Activated CD4-positive, alpha-beta T cell treated with anti-CD3 and anti-CD28 coated beads, Interleukin-2, amount 10 ng/mL, durations not matched to agents 7 days and 5 days (primary cell): ENCODE measurements at places on chromosomes 1 and 21.

- no peak for DNase-seq
These were observed 18.4 kb upstream of the FOXO6 start for GRCh38 chr1:41342774-41343355.

GRCh38 chr1:67020304-67020703, 33.6 kb downstream of the SLC35D1 start:
- no peak for DNase-seq

DNA sequence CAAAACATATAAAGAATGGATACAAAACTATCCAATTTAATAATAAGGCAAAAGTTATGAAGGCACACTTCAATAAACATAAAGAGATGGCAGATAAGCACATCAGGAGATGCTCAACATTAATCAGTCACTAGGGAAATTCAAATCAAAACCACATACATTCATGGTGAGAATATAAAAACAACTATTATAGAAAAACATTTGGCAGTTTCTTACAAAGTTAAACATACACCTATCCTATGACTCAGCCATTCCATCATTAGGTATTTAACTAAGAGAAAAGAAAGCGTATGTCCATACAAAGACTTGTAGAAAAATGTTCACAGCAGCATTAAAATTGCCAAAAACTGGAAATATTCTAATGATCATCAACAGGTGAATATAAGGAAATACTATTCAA, 44.3 kb downstream of the KIFAP3 start:
- DNase-seq, result no peak

DNA sequence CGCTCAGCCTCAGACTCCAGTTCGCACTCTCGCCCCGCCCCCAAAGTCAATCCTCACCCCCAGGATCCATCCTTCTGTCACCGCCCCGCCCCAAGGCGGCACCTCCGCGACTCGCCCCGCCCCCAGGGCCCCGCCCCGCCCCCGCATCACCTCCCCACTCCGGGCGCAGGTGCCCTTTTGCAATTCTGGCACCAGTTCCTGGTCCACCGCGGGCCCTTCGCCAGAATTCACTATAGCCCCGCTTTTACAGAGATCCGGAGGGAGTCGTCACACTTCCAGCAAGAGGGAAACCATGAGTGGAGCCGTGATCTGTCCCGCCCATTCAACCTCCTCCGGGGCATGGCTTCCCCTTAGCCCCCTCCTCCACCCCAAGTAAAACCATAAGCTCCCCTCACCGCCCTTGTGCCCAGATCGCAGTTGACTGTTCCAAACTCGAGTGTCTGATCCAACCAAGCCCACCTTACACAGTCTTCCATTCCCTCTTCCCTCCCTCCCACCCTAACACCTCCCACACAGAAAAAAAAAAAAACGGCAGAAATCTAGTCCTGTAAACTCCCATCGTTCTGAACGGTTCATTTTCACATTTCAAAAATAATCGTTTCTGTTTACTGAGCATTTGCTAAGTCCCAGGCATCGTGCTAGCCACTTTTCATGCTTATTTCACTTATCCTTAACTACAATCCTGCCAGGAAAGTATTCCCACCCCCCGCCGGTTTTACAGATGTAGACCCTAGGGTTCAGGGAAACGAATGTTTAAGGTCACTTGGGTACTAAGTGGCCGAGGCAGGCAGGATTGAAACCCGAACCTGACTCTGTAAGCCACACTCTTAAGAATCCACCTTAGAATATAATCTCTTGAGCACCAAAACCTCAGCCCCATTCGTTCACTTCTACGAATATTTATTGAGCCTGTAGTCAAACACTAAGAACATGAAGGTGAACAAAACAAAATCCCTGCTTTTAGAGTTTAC, 1.3 kb upstream of the DNAJC16 start:
- no peak for DNase-seq

- no peak for DNase-seq
These were observed 21.0 kb upstream of the LORICRIN start for GRCh38 chr1:153238527-153238926.
